ENCODE measurements at places on chromosomes 7 and 10.
A peak's percentile ranks its signal among the peaks of the same experiment; 100 is the strongest.

DNA sequence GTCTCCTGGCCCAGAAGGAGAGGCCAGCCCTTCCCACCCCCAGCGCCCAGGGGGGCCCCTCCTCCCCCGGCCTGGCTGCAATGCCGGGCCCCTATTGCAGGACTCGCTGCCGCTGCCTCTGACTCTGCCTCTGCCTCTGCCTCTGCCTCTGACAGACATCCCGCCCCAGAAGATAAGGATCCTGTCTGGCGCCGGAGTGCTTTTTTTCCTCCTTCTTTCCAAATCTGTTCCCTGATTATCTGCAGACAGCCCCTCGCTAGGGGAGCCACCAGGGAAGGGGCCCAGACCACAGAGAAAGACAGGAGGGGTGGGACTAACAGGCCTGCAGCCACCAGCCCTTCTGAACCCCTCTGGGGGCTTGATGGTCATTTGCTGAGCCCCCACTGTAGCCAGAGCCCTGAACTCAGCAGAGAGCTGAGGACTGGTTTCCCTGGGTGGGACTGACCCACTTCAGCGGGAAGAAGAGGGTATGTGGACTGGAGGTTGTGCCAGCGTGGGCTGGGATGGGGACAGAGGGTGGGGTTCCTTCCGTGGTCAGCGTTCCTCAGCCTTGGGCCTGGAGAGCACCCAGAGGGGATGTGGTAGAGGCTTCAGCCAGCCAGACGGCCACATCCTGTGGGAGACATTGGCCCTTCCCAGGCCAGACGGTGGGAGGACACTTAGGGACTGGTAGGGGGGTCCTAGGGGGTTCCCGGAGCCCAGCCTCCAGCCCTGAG, 22.8 kb downstream of the UNC5B start:
- no peak for DNase-seq

GRCh38 chr10:72881291-72881690, 12.2 kb upstream of the OIT3 start:
- DNase-seq = no peak

- DNase-seq = no peak
Observed at GRCh38 chr10:29104661-29105399, 184.0 kb upstream of the LYZL1 start.

DNA sequence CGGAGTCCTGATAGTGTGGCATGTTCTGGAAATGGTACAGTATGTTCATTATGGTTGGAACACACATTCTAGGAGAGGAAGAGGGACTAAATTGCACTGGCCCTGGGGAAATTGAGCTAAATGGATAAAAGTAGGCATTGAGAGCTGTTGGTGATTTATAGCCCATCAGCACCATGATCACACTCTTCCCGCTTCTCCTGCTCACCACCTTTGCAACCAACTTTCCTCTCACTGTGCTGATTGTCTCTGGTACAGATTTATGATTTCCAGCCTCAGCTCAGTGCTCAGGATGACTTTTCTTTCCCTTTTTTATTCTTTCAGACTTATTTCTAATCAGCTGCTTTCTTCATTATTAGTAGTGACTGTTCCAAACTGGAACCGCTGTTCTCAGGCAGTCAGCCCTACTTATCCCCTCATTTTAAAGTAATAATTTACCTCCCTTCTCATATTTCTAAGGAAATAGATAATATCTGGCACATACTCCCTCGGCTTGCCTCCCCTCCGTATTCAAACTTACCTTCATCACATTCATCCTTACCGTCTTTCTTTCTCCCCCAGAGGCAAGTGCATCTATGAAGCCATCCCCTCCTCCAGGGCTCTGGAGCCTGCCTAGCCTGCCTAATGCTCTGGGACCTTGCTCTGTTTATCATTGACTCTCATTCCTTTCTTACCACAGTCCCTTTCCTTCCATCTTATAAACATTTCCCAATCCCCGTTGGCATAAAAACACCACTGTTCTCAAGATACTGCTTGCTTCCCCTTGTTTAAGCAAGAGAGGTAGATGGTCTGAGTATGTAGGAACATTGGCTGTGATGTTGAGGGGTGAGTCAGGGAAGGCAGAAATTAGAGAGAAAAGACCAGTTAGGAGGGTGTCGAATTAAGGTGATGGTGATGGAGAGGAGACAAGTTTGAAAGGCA, 51.6 kb upstream of the RPA3 start:
- DNase-seq = no peak

- peak; percentile 87 for DNase-seq
Observed at GRCh38 chr10:10462151-10462941, 555.3 kb upstream of the CELF2 start.

DNA sequence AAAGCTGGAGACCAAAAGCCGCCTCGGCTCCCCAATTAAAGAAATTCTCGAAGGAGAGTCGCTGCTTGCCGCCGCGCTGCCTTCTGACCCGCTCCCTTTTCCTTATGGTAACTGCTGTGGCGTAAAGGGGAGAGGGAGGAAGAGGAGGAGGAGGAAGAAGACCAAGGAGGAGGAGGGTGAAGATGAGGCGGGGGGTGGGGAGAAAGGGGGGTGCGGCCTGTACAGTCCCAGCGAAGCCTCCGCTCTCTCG, 388 bp downstream of the CNOT4 start:
- no peak for DNase-seq

- DNase-seq = no peak
Observed at GRCh38 chr10:110277591-110277990, 27.1 kb downstream of the SMNDC1 start.

GRCh38 chr7:85630904-85631600, 444.2 kb upstream of the SEMA3D start:
- DNase-seq = peak; percentile 29

- DNase-seq = no peak
Observed at GRCh38 chr10:623477-624311, 65.8 kb downstream of the DIP2C start.

DNA sequence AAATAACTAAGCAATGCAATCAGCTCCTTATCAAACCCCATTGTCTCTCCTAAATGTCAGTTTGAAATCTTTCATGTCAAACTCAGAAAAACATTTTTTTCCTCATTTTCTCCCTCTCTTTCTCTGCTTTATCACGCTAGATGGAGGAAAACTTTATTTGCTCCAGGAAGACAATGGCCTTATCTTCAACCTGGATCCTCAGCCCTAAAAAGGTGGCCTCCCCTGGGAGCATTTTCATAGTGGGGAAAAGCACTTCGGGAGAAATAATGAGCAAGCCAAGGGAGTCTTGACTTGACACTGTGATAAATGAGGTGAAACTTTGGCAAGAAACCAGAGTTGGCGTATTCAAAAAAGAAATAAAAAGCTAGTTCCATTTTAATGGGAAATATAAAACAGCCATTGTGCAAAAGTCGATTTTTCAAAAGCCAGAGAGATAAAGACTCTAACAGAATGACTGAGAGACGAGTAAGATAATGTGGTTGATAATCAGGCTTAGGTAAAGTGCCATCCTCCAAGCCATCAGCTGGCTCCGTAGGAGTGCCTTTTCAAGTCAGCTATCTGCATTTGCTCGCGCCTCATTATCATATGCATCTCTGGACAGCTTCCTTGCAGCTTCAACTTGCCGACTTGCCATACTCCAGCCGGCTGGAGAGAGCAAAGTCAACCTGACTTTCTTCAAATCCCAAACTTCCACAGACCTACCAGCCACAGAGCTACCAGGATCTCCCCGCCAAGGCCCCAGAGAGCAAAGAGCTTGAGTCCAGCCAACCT, 19.9 kb downstream of the HABP2 start:
- no peak for DNase-seq

DNA sequence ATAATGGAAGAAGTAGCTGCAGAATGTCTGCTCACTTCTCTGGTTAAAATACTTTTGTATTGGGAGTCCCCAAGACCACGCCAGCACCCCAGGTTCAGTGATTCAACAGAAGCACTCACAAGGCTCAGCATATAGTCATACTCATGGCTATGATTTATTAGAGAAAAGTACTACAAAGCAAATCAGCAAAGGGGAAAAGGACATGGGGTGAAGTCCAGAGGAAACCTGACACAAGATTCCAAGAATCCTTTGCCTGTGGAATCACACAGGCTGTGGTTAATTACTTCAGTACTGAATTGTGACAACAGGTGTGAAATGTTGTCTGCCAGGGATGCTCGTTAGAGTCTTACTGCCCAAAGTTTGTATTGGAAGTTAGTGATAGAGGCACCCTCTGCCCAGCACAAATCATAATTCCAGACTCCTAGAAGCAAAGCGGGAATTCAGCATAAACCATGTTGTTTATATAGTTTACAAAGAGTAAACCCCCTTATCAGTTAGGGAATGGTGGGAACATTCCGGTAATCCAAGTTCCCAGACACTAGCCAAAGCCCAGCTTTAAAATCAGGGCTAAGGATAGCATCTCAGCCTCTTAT, 79.4 kb downstream of the HYCC1 start:
- DNase-seq = no peak

- DNase-seq = no peak
Observed at GRCh38 chr10:47361293-47361692, 13.1 kb downstream of the RBP3 start.

DNA sequence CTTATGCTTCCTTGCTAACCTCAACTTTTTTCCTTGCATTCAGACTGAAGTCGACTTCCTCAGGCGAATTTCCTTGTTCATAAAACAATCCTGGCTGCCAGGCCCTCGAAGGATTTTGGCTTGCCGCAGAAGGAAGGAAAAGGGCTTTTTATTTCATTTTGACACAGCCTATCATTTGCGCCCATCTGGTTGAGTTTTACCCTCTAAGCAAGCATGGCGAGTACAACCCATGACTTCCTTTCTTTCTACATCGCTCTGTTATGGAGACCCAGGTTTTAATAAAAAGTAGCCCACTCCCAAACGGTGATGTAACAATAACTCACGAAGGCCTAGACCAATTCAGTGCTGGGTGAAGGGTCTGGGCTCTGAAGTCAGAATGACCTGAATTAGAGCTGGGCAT, 109.3 kb downstream of the PRPF18 start:
- DNase-seq = no peak

GRCh38 chr10:80110986-80111385, 21.5 kb upstream of the PLAC9 start:
- DNase-seq = peak; percentile 32

GRCh38 chr10:108434559-108435252, 1270.2 kb upstream of the SORCS1 start:
- no peak for DNase-seq

GRCh38 chr10:26412932-26413331, 25.2 kb upstream of the APBB1IP start:
- DNase-seq = no peak

- no peak for DNase-seq
Observed at GRCh38 chr10:97659589-97659988, 19.1 kb downstream of the PI4K2A start.

GRCh38 chr7:155980841-155981240, 168.6 kb upstream of the SHH start:
- no peak for DNase-seq

- DNase-seq = no peak
Observed at GRCh38 chr7:70346844-70347462, 748.7 kb downstream of the AUTS2 start.

DNA sequence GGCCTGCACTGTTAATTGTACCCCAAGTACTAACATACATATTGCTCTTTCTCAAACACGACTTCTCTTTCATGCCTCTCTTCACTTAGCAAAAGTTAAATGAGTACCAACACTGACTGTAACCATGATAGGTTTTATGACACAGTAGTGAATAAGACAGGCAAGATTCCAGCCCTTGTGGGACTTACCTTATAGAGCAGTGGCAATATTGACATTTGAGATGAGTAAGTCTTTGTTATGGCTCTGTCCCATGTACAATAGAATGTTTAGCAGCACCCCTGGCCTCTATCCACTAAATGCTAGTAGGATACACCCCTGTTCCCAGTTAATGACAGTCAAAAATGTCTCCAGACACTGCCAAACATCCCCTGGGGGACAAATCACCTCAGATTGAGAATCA, 11.9 kb upstream of the COL1A2 start:
- DNase-seq = no peak

GRCh38 chr10:65581426-65582026, 1344.3 kb upstream of the LRRTM3 start:
- no peak for DNase-seq

DNA sequence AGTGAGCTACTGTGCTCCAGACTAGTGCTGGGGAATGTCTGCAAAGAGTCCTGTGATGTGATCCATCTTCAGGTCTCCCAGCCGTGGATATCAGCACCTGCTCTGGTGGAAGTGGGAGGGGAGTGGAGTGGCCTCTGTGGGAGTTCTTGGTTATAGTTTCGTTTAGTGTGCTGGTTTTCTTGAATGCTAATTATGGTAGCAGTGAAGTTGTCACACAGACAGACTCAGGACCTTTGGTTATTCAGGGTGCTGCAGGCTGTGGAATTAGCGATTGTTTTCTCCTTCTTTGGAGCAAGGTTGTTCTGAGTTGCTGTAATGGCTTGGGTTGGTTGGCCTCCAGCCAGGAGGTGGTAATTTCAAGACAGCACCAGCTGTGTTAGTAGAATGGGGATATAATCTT, 132.7 kb upstream of the HGF start:
- no peak for DNase-seq

- no peak for DNase-seq
Observed at GRCh38 chr7:29449569-29450260, 113.9 kb upstream of the PRR15 start.

DNA sequence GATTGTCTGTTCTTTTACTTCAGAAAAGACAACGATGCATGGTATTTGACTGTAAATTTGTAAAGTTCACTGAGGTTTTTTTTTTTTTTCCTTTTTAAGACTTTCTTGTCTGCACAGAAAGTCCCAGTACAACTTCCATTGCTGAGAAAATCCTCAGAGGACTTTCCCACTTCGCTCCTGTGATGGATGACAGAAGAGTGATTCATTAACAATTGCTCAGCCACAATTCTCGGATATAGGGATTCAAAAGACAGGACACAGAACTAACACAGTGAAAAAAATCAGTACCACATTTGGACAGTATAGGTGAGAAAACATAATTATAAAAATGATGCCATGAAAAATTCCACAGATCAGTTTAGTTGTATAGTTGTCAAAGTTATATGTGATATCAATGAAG, 48.0 kb downstream of the SEC23IP start:
- DNase-seq = no peak

DNA sequence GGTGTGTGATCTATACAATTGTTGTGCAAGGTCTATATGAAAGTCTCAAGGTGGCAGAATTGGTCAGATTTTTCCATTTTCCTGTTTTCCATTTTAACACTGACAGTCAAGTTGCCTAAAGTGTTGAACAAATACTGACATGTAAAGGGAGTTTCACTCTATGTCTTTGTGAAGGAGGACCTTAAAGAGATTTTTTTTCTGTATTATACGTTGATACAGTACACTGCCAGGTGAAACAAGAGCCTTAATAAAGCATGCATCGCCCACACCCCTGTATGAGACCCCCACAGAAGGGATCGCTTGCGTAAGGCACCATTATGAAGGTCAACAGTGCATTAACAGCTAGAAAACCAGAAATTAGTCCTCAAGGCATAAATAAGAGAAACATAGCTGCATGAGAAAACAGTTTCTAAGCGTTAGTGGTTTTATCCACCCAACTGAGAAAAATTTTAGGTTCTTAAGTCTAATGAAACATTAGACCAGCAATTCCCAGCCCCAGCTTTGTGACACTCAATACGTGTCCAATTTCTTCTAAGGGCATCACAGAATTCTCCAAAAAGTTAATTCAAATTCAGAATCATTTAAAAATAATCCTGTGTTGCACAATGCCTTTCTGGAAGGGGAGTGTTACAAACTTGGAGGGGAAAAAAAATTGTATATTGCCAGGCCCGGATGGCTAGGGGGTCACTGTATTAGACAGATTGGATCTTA, 6.9 kb downstream of the KLF6 start:
- no peak for DNase-seq

GRCh38 chr10:100158044-100158805, 27.6 kb downstream of the ERLIN1 start:
- DNase-seq = no peak

- DNase-seq = no peak
Observed at GRCh38 chr7:69889338-69889975, 291.2 kb downstream of the AUTS2 start.

- no peak for DNase-seq
Observed at GRCh38 chr10:86160890-86161585, 205.6 kb downstream of the GRID1 start.
